ENCODE measurements at places on chromosomes 2 and 18. TPM values are rescaled to one million over a fixed set of nuclear protein-coding genes. Genes with fewer than 3 reads are reported as not detected.

- no peak for DNase-seq
Observed at GRCh38 chr2:113173542-113174375, at the start of gene PSD4. TSS of gene PSD4 (plus strand) at chr2:113173971. CDS start at chr2:113182457, 8,486 bp downstream.

DNA sequence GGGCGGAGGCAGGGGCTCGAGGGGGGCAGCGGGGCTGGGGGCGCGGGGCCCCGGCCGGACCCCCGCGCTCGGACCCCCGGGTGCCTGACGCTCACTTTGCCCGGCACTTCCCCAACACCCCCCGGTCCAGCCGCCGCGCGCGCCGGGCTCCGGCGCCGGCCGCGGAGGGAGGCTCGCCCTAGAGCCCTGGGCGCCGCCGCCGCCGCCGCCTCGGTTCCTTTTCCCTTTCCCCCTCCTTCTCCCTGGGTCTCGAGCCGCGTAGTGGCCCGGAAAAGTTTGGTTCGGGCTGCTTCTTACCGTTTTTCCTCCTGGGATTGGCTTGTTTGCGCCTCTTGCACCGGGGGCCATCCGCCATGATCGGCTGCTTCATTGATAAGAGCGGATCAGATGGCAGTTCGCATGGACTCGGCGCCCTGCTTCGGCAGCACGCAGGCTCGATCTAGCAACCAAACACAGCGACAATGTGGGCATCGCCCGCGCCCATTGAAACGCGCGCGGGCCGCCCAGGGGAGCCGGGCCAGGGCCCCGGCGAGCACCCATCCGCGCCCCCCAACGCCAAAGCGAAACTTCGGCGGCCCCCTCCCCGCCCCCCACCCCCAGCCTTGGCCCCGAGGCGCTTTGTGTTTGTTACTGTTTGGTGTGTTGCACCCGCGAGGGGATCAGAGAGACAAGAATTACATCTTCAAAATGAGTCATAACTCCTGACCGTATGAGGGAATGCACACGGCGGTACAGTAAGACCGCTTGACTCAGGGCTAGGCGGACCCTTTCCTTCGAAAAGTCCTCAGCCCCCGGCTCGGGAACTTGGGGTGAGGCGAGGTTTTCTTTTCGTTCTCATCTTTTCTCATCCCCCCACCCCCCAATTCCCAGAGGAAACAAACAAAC is 2.7 kb downstream of the ZEB2 start:
- DNase-seq, result no peak

DNA sequence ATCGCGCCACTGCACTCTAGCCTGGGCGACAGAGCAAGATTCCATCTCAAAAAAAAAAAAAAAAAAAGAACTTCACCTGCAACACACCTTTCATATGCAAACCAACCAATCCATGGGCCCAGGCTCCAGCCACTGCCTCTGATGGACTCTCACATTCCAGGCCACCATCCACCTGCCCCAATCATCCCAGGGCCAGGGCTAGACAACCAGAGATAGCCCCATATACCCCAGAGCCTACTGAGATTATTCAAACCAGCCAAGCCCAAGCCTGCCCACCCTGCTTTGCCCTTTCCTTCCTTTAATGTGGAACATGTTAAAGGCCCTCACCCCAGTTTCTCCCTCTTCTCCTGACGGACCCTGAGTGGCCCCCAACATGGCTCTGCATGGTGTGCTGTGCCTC is 57.0 kb downstream of the MRPL35 start:
- no peak for DNase-seq

GRCh38 chr2:200373973-200374416 is 67.5 kb downstream of the SPATS2L start:
- no peak for DNase-seq

DNA sequence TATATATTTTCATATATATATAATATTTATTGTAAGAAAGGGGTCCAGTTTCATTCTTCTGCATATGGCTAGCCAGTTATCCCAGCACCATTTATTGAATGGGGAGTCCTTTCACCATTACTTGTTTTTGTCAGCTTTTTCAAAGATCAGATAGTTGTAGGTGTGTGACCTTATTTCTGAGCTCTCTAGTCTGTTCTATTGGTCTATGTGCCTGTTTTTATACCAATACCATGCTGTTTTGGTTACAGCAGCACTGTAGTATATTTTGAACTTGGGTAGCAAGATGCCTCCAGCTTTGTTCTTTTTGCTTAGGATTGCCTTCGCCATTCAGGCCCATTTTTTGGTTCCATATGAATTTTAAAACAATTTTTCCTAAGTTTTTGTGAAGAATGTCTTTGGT is 320.1 kb downstream of the CDH2 start:
- no peak for DNase-seq

- no peak for DNase-seq
Observed at GRCh38 chr18:49747876-49748275, 65.5 kb downstream of the ACAA2 start.

GRCh38 chr18:23471486-23471885 is 18.4 kb downstream of the RIOK3 start:
- no peak for DNase-seq

DNA sequence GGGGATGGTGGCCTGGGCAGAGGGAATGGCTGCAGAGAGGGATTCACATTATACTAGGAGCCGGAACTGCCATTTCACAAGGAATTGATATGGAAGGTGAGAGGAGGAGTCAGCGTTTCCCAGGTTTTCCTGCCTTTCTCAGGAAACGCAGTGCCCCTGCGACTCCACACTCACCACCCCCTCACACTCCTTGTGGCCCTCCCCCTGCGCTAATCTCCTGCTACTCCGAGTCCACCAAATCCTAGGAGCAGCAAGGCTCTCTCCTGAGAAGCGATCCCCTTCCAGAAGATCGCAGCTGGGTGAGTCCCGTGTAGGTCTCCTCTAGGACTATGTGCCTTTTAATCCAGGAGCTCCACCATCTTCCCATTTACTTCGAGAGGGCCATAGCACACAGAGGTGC is 140.6 kb downstream of the VAPA start:
- DNase-seq, result no peak

Gene PER2
- 5.7 TPM for polyA plus RNA-seq

GRCh38 chr2:143397884-143398614 is 268.8 kb downstream of the ARHGAP15 start:
- DNase-seq, result no peak

GRCh38 chr18:77082316-77082955 is 50.1 kb downstream of the MBP start:
- DNase-seq, result no peak

- DNase-seq, result no peak
Observed at GRCh38 chr2:151051574-151052220, 210.0 kb downstream of the RBM43 start.

GRCh38 chr2:58913082-58913726 is 672.1 kb upstream of the FANCL start:
- no peak for DNase-seq

Gene OTX1
- not detected for polyA plus RNA-seq

Gene WNT10A
- 1.1 TPM for polyA plus RNA-seq

Gene FSIP2
- polyA plus RNA-seq, result 6.4 TPM

GRCh38 chr18:7325126-7325430 is 94.2 kb downstream of the LRRC30 start:
- DNase-seq, result no peak

DNA sequence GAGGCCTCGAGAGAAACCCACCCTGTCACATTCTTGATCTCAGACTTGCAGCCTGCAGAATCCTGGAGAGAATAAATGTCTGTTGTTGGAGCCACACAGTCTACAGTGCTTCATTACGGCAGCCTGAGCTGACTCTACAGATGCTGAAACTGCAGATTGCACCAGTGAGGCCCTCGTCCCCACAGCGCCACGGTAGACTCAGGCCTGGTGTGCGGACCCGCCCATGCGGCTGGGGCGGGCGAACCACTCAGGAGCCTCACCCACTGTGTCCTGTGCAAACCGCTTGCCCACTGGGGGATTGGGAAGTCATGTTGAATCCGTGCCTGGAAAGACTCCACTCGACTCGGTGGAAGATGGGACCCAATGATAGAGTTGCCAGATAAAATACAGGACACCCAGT is 125.2 kb upstream of the COPS8 start:
- no peak for DNase-seq

Gene DYNAP
- not detected for polyA plus RNA-seq

Gene DPYSL5
- 7.2 TPM for polyA plus RNA-seq

GRCh38 chr2:28160986-28161425 is 231.7 kb upstream of the FOSL2 start:
- DNase-seq, result no peak

Gene POTEI
- polyA plus RNA-seq, result 0.21 TPM

Gene MARCHF4
- 0.20 TPM for polyA plus RNA-seq

DNA sequence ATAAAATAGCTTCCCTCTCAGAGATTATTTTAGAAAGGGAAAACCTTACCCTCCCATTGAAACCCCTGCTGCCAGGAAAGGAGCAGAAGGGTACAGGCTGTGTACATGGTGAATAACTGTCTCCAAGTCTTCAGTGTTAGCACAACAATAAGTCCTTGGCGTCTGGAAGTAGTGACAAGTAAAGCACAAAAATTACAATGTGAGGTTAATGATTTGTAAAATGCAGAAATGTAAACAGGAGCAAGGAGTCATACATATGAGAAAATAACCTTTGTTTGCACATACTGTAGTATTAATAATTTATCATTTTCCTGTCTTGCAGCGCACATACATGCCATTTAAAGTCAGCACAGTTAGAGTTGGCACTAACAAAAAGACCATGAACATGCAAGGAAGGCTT is 40.5 kb downstream of the ABHD3 start:
- DNase-seq, result no peak

GRCh38 chr2:219627103-219628100 is at the start of gene SLC4A3:
TSS of gene SLC4A3 (plus strand) at chr2:219627630. CDS start at chr2:219627993, 363 bp downstream.
- no peak for DNase-seq

- DNase-seq, result no peak
Observed at GRCh38 chr2:82538590-82539279, 1920.3 kb downstream of the SUCLG1 start.

Gene HAAO
- 42.6 TPM for polyA plus RNA-seq

DNA sequence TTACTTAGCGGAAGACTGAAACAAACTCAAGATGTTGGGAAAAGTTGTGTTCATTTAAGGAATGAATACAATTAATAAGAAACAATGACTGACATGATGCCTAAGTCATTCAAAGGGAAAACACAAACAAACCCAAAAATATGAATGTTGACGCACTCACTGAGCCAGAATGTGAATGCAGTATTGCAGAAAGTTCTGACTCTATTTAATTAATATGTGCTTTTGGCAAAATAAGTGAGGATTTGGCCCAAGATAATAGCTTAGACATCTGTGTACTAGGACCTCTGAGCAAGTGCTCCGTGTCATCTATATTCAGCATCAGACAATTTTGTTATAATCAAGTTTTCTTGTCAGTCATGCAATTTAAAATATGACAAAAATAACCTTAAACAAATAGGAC is 1138.8 kb upstream of the NXPH2 start:
- no peak for DNase-seq

- no peak for DNase-seq
Observed at GRCh38 chr2:134190807-134191203, 63.1 kb upstream of the MGAT5 start.

DNA sequence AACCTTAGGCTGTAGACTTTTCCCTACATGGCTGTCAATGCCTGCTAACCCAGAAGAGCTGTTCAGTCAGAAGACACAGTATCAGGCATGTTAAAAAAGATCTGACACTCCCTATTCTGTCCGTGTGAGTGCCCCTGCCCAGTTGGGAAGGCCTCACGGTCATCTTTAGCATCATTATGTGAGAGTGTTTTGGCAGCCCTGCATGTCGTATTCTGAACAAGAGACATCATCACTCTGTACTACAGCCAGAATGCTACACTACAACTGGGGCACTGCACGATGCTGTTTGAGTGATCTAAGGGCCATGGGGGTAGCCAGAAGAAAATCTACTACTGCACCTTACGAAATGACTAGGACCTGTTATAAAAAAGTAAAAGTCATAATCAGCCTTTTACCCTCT is 67.2 kb downstream of the GREB1L start:
- no peak for DNase-seq

Gene SERPINB12
- not detected for polyA plus RNA-seq

Gene FBXO15
- polyA plus RNA-seq, result 7.6 TPM

GRCh38 chr2:205706769-205707381 is 24.6 kb downstream of the NRP2 start:
- DNase-seq, result no peak

- DNase-seq, result no peak
Observed at GRCh38 chr2:168369031-168369430, 87.0 kb upstream of the CERS6 start.
